GM10248 (cell line): ENCODE measurements at places on chromosomes 13 and 19.

DNA sequence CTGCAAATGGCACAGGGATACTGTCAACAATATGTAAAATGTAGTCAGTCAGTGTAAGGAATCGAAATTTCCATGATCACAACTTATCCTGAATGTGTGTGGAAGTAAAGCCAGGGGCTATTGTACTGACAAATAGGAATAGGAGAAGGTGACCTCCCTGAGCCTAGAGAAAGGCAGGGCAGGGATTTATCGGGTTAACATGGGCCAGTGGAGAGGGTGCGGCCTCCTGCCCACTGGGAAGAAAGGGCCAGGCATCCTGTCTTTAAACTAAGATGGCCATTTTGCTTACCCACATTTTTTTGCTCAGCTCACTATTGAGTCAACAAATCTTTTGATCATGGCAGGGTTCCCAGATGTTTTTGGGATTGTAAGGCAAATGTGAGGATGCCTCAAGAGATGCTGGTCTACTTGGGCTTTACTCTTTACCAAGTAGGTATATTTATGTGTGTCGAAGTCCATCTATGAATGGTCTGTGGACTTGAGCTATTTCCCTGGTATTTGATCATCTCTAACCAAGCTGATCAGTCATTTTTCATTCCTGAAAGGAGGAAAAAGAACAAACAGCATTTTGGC, 116.6 kb upstream of the RNF113B start:
- no peak for DNase-seq

DNA sequence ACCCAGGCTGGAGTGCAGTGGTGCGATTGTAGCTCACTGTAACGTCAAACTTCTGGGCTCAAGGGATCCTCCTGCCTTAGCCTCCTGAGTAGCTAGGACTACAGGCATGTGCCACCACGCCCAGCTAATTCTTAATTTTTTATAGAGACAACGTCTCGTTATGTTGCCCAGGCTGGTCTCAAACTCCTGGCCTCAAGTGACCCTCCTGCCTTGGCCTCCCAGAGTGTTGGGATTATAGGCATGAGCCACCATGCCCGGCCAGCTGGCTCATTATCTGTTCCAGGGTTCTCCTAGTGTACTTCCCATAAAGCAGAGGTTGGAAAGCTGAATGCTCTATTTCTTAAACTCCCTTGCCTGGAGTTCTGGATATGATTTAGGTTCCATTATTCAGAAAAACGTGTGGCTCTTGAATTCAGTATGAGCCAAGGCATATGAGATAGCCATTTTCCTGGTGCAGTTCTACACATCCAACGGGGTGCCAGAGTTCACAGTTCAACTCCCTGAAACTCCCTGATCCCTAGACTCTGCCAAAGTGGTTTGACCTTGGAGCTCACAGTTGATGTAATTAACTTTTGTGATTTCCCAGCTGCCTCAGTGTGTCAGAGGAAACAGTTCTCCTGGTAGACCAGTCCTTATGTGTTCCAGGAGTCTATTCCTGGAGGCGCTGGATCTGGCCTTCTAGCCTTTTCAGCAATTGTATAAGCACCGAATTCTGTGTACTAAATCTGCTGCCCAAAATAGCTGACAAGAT, 21.6 kb downstream of the GPR183 start:
- no peak for DNase-seq

GRCh38 chr13:64928696-64929499, 2301.2 kb downstream of the PCDH9 start:
- peak; percentile 12 for DNase-seq

GRCh38 chr13:44230071-44230470, 143.6 kb upstream of the SERP2 start:
- DNase-seq: no peak

GRCh38 chr19:5691822-5692722, 2.0 kb downstream of the RPL36 start:
- no peak for DNase-seq

- DNase-seq: no peak
Measured at GRCh38 chr19:53824134-53824611, at the start of gene NLRP12. Gene NLRP12 (minus strand): TSS chr19:53824314. CDS start chr19:53824174, 140 bp downstream.

- DNase-seq: no peak
Measured at GRCh38 chr13:110491869-110492678, 69.4 kb downstream of the RAB20 start.

GRCh38 chr19:14786421-14786851, 8.1 kb upstream of the ADGRE2 start:
- peak; percentile 62 for DNase-seq

- no peak for DNase-seq
Measured at GRCh38 chr13:108574856-108575255, 54.6 kb upstream of the MYO16 start.

- DNase-seq: no peak
Measured at GRCh38 chr13:92355213-92355612, 871.4 kb upstream of the GPC6 start.

- DNase-seq: no peak
Measured at GRCh38 chr19:54431255-54431838, 16.1 kb downstream of the TTYH1 start.

- no peak for DNase-seq
Measured at GRCh38 chr13:48890391-48890790, 85.3 kb upstream of the FNDC3A start.
